ENCODE measurements at places on chromosomes 2 and 18.

- DNase-seq, result no peak
These were observed 121.7 kb upstream of the TACR1 start for GRCh38 chr2:75320898-75321598.

DNA sequence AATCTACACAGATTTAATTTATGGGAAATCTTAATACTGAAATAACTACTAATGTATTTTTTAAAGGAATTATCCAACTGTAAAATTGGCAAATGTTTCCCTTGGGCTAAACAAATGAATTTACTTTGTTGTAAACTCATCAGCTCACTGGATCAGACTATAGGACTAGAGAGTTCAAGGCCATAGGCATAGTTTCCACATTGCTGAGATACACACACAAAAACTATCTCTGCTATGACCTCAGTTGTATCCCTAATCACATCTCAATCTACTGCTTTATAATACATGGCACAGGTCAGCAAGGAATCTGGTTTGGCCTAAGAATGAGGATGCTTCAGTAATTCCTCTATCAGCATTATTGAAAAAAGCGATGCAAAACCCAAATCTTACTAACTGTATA, 101.1 kb upstream of the SLC39A10 start:
- no peak for DNase-seq

DNA sequence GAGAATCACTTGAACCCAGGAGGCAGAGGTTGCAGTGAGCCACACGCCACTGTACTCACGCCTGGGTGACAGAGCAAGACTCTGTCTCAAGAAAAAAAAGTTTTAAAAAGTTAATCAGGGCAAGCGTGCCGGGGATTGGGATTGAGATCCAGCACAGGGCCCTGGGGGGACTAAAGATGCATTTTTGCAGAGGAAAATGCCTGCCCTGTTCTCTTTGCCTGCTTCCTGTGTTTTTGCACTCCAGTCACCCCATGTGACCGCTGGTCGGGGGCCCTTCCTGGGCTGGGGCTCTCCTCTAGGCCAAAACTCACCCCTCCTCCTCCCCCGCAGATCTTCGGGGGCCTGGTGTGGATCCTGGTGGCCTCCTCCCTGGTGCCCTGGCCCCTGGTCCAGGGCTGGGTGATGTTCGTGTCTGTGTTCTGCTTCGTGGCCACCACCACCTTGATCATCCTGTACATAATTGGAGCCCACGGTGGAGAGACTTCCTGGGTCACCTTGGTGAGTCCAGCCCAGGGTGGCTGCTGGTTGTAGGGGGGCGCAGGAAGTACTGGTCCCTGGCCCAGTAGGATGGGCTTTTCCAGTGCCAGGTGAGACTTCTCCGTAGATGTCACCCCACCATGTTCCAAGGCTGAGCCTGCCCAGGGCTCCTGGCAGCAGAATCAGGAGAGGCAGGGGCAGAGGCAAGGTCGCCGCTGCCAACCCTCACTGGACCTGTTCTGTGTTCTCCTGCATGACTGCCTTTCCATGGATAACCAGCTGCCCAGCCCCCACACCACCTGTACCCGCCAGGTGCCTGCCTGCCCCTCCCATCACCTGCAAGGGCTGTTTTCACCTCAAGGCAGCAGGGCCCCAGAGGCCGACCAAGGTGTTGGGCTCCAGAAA, 22.4 kb downstream of the MAL start:
- DNase-seq, result no peak

DNA sequence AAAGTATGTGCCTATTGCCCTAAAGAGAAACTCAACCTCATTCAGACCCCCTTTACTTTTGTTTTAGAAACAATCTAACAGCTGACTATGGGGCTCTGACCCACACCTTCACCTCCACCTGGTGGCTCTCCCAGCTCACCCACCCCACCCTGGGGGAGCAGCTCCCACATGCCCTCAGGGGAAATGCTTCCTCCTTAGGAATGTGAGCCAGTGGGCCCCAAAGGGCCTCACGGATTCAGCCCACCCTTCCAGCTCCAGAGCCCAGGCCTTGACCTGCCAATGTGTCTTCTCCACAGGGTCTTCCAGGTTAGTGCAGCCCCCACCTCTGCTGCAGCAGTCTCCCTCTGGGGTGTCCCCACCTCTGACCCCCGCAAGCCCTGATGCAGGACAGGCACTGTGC, 680.1 kb upstream of the RAB6C start:
- DNase-seq, result no peak

- no peak for DNase-seq
These were observed 23.3 kb downstream of the MAPRE3 start for GRCh38 chr2:26993768-26994167.

GRCh38 chr2:223197046-223197445, 145.1 kb downstream of the KCNE4 start:
- DNase-seq, result no peak

- no peak for DNase-seq
These were observed 10.0 kb upstream of the ADAM17 start for GRCh38 chr2:9565436-9566153.

DNA sequence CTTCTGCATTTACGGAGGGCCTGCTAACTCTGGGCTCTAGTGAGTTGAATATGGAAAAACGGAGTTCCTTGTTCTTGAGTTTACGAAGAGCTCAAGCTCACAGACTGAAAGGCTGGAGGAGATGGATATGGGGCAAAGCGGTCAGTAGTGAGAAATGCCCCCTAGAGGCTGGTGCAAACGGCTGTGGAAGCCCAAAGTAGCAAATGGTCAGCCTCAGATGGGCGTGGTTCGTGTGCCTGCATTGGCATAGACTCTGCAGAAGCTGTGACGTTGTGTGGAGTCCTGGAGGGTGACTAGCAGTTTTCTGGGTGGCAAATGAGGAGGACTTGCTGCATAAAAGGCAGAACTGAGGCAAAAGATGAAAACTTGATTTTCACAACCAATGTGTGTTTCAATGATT, 93.6 kb upstream of the TWIST2 start:
- DNase-seq, result no peak

DNA sequence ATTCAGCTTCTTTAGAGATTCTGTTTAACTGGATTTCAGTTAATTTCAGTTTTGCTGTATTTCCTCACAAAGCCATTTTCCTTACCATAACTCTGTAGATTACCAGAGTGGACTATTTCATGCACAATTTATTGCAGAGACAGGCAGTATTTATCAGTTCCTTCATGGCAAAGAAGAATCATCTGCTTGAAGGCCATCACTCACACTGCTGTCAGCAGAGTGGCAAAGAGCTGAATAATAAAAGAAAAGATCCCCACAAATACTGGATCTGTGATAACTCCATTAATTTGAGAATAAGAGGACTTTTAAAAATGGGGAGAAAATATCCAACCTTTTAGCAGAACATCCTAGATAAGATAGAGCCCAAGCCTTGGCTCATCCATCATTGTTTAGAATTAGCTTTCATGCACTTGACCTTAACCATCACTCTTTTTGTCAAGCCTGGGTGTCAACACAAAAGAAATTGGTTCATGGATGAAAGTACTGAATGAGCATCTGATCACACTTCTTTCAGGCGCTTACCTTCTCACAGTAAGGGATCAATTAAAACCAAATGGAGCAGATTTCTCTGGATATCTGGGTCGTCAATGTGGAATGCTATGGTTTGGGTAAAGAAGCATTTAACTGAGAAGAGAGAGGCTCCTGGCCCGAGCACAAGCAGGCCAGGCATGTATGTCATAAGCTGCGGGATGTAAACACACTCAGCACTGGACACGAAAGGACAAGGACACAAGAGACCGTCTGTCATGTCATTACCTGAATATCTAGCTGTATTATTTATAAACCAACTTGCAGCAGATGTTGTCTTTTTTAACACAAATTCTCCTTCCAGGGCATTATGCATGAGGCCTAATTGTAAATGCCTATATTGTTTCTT, 376.2 kb downstream of the ZNF521 start:
- no peak for DNase-seq

DNA sequence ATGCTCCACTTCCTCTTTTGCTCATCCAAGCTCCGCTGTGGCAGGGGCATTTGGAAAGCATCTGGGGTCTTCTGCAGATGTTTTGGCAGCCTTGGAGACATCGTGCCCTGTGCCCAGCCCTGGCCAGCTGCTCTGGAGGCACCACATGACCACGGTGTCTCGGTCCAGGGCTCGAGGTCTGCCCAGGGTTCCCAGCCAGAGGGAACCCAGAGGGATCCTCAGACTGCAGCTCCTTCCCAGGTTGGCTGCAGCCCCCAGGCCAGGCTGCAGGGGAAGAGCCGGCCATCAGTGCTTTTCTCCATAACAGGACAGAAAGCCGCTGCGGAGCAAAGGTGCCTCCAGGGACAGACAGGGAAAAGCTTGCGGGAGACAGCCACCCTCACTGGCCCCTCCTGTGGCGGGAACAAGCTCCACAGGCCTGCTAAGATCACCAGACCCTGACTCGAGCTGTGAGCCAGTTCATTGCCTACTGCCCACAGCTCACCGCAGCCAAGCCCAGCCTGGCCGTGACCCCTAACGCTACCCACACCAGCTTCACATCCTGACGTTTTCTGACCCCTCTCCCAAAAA, 74.7 kb downstream of the SMAD7 start:
- peak; percentile 51 for DNase-seq

DNA sequence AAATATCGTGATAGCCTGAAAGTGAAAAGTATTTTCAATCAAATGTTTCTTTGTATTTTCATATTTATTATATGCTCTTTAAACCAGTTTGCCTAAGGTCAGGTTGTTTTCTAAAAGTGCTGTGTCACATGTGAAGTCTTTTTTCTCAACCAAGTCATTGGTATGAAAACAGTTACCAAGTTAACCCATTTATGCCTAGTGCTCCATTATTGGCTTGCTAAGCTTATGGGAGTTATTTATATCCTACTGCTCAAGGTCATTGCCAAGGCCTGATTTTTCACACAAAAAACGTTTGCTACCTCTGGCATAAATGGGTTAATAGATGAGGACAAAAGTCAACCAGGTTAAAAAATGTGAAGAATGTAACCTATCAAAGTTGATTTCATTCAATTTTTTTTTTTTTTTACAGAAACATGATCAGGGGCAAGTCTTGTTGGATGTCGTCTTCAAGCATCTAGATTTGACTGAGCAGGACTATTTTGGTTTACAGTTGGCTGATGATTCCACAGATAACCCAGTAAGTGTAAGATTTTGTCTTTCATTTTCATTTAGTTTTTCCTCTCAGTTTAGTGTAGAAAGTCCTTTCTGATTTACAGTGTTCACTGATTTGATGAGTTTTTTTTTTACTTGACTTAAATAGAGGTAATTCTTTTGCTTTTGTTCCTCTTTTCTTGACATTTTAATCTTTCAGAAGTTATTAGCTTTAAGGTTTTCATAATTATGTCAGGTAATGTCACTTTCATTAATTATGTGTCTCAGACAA, 102.6 kb downstream of the PTPN4 start:
- DNase-seq, result no peak

DNA sequence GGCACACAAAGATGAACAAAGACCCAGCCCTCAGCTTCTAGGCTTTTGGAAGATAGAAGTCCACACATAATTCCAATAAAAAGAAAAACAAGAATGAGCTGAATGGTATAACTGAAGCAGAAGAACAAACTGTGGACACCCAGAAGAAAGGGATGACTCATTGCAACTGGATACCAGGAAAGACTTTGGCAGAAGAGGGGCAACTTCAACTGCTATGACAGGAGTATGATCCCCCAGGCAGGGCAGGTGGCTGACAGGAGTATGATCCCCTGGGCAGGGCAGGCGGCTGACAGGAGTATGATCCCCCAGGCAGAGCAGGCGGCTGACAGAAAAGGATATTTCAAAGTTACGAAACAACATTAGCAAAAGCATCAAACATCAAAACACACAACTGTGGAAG, 21.6 kb downstream of the PID1 start:
- DNase-seq, result no peak

- DNase-seq, result no peak
These were observed 82.4 kb downstream of the ARMC9 start for GRCh38 chr2:231280846-231281245.

- no peak for DNase-seq
These were observed 14.6 kb downstream of the FHL2 start for GRCh38 chr2:105384216-105384615.

GRCh38 chr2:240765007-240765406, 55.0 kb downstream of the KIF1A start:
- DNase-seq, result no peak

DNA sequence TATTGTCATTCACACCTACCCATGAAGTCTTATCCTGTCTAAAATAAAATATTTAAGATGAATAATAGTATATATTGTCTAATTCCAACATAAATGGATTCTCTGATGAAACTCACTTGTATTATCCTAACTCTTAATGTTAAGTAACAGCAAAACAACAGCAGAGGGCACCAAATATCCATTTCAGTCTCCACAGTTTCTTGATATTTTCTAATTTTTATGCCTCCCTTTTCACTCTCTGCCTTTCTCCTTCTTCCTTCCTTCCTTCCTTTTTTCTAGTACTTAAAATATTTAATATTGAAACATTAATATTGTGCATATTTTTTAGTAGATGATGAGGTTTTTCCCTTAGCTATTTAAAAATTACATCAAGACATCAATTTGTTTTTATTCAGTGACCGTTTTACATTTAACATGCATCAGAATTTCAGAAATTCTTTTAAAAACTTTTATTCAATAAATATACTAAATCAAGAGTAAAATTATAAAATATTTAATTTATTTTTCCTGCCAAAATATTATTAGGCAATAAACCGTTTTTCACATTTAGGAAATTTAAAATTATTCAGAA, 97.6 kb downstream of the WDR7 start:
- peak; percentile 13 for DNase-seq

GRCh38 chr2:201203916-201204654, 21.1 kb downstream of the CASP10 start:
- no peak for DNase-seq

- no peak for DNase-seq
These were observed 28.6 kb upstream of the TRIB2 start for GRCh38 chr2:12688091-12688490.

DNA sequence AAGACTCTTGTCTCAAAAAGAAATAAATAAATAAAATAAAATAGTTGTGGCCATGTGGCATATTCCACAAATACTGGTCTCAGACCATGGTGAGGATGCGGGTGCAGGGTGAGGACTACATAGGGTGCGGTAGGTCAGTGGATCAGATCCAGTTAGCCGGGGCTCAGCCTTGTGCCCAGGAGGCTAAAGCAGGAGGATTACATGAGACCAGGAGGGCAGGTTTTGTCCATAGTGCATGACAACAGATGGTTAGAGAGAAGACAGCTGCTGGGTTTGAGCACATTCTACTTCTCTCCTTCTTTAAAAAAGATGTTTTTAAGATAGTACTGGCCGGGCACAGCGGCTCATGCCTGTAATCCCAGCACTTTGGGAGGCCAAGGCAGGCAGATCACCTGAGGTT, 12.8 kb upstream of the PSD4 start:
- no peak for DNase-seq

DNA sequence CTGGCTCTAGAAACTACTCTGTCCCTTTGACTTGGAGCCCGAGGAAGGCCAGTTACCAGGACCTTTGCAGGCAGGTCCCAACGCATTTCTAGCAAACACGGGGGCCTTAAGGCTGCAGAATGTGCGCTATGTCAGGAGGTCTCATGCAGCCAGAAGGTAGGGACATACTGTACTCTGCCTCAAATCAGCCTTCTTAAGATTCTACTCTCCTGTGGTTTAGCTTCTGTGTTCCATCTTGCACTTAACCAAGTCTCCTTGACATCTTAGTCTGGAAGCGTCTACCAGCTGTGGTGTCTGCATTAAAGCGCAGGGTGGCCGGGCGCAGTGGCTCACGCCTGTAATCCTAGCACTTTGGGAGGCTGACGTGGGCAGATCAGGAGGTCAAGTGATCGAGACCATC, 65.5 kb downstream of the STEAP3 start:
- DNase-seq, result no peak
